Stimulated activated CD8-positive, alpha-beta memory T cell treated with anti-CD3 and anti-CD28 coated beads, Interleukin-7, amount 100 ng/mL, for 1 hour (primary cell): ENCODE measurements at places on chromosomes 6 and 20.

GRCh38 chr20:51495291-51495690 lies 47.2 kb downstream of the NFATC2 start:
- DNase-seq: no peak

GRCh38 chr6:42158011-42158410 lies 15.2 kb upstream of the GUCA1A start:
- no peak for DNase-seq

DNA sequence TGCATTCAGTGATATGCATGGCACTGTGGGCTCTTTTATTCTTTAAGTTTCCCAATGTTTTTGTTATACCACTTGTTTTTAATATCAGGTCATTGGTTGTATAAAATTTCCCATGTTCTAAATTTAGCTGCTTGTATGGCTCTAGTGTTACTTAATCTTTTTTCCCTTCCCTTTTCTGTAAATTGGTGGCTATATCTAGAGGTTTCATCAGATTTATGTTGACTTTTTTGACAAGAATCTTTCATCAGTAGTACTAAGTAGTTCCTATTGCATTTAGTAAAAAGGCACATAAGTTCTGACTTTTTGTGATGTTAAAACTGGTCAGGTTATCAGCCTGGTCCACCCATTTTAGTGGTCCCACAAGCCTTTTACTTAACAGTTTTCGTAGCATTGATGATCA lies 51.1 kb downstream of the MMS22L start:
- no peak for DNase-seq

GRCh38 chr6:31652925-31653724 lies 664 bp upstream of the BAG6 start:
- DNase-seq: no peak

DNA sequence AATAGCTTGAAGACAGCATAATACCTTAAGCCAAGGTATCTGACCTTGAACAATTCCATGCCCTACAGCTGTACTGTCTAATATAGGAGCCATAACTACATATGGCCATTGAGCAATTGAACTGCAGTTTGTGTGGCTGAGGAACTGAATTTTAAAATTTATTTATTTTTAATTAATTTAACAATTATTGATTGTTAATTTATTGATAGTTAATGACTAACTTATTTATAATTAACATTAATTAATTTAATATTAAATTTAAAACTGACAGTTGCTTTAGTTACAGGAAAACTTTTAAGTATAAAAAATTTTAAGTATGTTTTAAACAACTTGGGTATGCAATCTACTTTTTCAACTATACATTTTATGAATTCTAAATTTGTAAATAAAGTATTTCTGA lies 12.3 kb upstream of the MYB start:
- DNase-seq: no peak

DNA sequence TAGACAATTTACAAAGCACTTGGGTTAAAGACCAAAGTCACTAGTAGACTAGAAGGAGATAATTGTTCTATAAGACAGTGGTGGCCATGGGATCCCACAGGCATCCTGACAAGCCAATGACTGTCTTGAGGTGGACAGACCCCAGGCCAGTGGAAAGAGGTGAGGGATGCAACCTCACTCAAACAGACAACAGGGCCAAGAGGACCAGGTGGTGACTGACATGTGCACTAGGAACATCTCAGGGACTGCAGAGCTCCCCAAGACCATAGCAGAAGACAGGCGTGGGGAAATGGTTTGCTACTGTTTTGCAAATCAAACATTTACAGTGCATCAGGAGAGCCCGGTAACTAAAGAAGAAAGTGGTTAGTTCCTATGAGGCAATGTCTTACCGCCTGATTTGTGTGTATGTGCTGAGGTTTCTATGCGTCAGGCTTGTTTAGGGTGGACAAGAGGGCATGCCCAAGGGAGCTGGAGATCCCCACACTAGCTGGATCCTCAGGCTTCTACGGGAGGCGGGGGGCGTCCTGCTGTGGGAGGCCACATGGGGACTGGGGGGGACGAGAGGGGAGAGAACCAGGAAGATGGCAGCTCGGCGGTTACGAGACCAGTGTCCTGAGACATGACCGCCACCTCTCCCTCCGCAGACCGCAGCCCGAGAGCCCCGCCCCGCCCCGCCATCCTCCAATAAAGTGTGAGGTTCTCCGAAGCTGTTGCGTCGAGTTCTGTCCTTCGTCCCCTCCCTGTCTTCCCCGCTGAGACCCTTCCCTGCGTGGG lies 623 bp upstream of the MRPS26 start:
- no peak for DNase-seq

DNA sequence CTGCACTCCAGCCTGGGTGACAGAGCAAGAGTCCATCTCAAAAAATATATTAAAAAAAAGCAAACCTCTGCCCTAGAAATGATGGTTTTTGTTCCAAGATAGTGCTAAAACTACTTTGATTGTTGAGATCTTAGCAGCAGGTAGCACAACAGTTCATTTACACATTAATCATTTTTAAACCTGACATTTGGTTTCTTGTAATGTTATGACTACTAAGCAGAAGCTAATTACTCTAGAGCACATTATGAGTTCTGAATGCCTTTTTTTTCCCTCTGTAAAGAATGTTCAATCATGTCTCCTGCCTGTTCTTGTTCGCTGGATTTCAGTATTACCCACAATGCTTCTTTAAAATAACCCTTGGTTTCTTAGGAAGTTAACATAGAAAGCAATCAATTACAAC lies 24.7 kb upstream of the PHF3 start:
- no peak for DNase-seq

DNA sequence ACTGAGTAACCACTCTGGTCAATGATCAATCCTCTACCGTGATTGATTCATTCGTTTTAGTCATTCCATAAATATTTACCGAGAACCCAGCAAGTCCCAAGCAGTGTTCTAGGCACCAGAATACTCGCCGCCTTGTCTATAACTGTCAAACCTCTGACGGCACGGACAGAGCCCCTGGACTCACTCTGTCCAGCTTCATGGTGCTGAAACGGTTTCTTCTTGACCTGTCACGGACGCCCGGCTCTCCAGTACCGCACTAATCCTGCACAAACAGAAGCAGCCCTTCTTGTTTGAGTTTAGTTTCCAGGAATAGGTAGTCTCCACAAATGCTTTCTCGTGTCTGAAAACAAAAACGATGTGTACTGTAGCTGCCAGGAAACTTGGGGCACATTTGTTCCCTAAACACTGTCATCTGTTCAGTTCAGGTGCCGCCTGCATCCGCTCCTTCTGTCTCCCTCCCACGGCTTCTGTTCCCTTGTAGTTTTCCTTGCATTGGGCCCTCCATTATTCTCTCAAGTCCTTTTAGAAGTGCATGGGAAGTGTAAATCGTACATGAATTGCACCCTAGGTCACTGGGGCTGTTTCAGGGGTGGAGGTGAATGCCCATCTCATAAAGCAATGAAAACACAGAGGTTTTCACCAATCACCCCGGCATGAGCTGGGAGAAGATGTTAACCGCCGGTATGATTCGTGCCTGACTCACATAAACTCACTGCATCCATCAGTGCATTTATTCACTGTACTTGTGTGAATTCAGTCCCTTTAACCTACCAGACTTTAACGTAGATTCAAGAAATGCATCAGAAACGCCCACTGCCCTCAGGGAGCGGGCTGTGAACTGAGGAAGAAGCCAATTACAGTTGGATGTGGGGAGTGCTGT lies 209.3 kb upstream of the CDH4 start:
- no peak for DNase-seq
